Astrocyte (in vitro differentiated cells and primary cell): ENCODE measurements at places on chromosomes 7 and 10.

GRCh38 chr10:132962623-132963429 is 20.5 kb upstream of the CFAP46 start:
- DNase-seq = peak; percentile 36

GRCh38 chr7:100489121-100489520 is 5.4 kb downstream of the NYAP1 start:
- DNase-seq = no peak

DNA sequence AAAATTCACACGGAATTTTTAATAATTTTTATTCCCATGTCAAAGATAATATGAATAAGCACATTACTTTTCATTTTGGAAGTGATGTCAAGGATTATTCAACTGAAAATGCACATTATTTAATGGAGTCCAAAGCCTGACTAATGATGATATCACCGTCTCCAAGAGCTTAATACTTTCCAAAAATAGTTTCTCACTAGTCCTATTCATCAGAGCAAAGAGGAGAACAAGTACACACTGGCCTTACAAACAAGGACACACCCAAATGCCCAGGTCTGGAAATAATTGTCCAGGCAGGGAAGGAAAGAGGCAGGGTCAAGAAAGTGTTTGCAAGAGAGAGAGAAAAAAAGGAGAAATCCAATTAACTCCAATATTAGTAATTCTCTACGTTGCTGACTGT is 216.8 kb upstream of the CCDC6 start:
- DNase-seq = peak; percentile 84

DNA sequence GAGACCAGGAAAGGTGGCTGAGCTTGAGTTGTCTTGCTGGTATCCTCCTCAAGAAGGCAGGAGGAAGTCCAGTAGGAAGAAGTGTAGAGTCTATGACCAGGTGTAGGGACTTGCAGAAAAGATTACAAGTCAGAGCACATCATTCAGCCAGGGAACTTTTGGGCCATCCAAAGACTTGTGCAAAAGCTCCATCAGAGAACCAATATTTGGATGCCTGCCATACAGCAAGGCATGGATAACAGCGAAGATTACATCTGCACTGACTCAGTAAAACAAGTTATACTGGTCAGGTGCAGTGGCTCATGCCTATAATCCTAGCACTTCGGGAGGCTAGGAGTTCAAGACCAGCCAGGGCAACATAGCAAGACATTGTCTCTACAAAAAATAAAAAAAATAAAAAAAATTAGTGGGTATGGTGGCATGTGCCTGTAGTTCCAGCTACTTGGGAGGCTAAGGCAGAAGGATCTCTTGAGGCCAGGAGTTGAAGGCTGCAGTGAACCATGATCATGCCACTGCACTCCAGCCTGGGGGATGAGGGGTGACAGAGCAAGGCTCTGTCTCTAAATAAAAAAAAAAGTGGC is 13.2 kb upstream of the NMT2 start:
- no peak for DNase-seq

- DNase-seq = peak; percentile 1
These were observed 896.9 kb upstream of the PHF14 start for GRCh38 chr7:10076660-10077300.
